ENCODE measurements at places on chromosomes 5 and 9. TPM values are rescaled to one million over a fixed set of nuclear protein-coding genes. Genes with fewer than 3 reads are reported as not detected.

DNA sequence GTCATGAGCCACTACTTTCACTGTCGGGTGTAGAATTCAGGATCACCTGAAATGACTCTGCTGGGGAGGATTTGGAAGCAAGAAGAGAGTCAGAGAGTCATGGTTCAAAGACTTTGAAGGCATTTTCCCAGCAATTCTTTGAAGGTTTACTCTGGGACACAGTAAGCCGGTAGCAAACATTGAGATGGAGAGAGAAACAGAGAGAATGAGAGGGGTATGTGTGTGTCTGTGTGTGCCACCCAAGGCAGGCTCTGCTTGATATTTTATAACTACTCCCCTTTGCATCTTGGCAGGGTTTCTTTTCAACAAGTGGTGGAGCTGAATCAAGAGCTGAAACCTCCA, 89.8 kb downstream of the ANKRD55 start:
- H3K36me3 ChIP-seq = no peaks in the 10 kb centered on the region
- H3K27ac ChIP-seq = peak overlapping the region; percentile 92
- H3K27me3 ChIP-seq = no peaks in the 10 kb centered on the region
- no peak for DNase-seq
- H3K4me3 ChIP-seq = no peak overlapping the region

DNA sequence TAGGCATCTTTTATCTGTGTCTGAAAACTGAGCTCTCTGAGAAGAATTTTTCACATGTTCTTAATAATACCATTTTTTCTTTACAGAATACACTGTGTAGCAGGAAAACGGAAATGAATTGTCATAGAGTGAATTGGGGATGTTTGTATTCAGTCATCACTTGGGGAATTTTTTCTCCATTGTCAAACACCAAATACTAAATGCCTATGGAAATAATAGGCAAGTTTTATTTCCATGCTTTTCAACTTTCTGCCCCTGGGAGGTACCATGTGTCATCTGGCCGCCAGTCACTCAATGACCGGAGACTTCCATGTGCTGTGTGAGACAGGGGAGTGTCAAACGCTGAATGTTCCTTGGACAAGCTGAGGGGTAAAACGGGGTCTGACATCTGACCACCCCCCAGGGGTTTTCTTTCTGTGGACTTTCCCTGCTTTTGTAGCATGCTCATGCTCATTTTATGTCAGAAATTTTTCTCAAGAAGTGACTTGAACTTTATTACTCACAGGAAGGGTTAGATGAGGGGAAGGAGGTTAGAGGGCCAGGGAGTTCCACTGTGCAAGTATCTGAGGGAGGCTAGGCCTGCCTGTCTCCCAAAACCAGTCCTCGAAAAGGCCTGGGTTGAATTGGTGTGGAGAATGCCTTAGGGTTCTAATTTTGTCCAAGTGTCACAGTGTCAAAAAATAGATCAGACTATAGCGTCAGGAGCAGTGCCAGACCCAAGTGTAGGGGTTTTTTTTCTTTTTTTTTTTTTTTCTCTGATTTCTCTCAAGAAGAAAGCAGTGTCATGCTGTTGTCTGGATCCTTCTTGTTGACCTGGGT, 438.6 kb downstream of the AGTPBP1 start:
- H3K36me3 ChIP-seq = no peaks in the 10 kb centered on the region
- no peaks in the 10 kb centered on the region for H3K4me1 ChIP-seq
- no peak overlapping the region for H3K4me3 ChIP-seq
- peaks cover 69% of the 10 kb centered on the region for H3K27me3 ChIP-seq
- no peak overlapping the region for H3K27ac ChIP-seq

DNA sequence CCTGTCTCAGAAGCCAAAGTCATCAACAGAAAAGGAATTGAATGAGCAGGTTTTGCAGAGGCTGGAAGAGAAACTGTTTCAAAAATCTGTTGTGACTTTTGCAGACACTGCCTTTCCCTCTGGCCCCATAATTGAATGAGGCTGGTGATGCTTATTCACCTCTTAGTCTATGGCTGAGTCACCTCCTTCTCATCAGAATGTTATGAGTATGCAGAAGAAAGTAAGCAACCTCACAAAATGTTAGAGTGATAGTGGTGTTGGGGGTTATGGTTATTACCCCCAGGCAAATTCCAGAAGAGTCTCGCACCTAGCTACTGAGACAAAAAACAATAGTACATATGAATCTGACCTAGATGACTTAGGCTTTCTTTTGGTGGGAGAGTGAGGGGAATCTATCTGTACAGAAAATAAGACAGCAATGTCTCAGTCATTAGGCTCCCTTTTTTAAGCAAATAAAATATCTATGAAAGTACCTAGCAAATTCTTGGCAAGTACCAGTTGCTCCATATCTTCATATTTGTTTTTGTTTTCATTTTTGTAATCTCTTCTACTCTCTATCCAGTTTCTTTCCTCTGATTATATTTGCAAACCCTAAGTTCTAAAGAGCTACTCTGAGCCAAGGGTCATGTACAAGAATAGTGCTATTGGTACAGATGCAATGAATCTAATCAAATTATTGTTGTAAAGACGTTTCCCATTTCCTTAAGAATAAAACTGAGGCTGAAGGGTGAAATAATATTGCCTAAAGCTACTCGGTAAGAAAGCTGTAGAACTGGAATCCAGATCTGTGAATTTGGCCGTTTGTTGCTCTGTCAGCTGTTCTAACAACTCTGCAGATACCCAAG, 498.1 kb upstream of the TNC start:
- peak overlapping the region; percentile 98 for H3K27ac ChIP-seq
- H3K36me3 ChIP-seq = no peaks in the 10 kb centered on the region
- H3K4me1 ChIP-seq = peaks cover 39% of the 10 kb centered on the region

GRCh38 chr9:21395778-21396717, 10.8 kb upstream of the IFNA2 start:
- no peaks in the 10 kb centered on the region for H3K27me3 ChIP-seq
- peak overlapping the region; percentile 71 for H3K4me3 ChIP-seq
- H3K4me1 ChIP-seq = no peaks in the 10 kb centered on the region
- no peaks in the 10 kb centered on the region for H3K36me3 ChIP-seq
- H3K27ac ChIP-seq = no peak overlapping the region
- DNase-seq = peak; percentile 18

GRCh38 chr5:179795863-179796833, 2.4 kb downstream of the LTC4S start:
- no peaks in the 10 kb centered on the region for H3K27me3 ChIP-seq
- H3K27ac ChIP-seq = peak overlapping the region; percentile 65
- no peaks in the 10 kb centered on the region for H3K36me3 ChIP-seq
- peaks cover 17% of the 10 kb centered on the region for H3K4me1 ChIP-seq
- peak; percentile 66 for DNase-seq

GRCh38 chr9:38126730-38127129, 57.7 kb upstream of the SHB start:
- no peaks in the 10 kb centered on the region for H3K27me3 ChIP-seq
- no peak overlapping the region for H3K27ac ChIP-seq
- no peaks in the 10 kb centered on the region for H3K36me3 ChIP-seq
- no peak for DNase-seq
- no peak overlapping the region for H3K4me3 ChIP-seq
- H3K4me1 ChIP-seq = no peaks in the 10 kb centered on the region

- H3K27me3 ChIP-seq = peaks cover 10% of the 10 kb centered on the region
- H3K4me3 ChIP-seq = no peak overlapping the region
- no peaks in the 10 kb centered on the region for H3K4me1 ChIP-seq
Observed at GRCh38 chr5:7473115-7473514, 77.2 kb downstream of the ADCY2 start.

- DNase-seq = no peak
- H3K27me3 ChIP-seq = peaks cover 77% of the 10 kb centered on the region
- no peak overlapping the region for H3K4me3 ChIP-seq
- no peak overlapping the region for H3K27ac ChIP-seq
- no peaks in the 10 kb centered on the region for H3K36me3 ChIP-seq
- H3K4me1 ChIP-seq = no peaks in the 10 kb centered on the region
Observed at GRCh38 chr9:114011313-114011712, 66.8 kb downstream of the AMBP start.

DNA sequence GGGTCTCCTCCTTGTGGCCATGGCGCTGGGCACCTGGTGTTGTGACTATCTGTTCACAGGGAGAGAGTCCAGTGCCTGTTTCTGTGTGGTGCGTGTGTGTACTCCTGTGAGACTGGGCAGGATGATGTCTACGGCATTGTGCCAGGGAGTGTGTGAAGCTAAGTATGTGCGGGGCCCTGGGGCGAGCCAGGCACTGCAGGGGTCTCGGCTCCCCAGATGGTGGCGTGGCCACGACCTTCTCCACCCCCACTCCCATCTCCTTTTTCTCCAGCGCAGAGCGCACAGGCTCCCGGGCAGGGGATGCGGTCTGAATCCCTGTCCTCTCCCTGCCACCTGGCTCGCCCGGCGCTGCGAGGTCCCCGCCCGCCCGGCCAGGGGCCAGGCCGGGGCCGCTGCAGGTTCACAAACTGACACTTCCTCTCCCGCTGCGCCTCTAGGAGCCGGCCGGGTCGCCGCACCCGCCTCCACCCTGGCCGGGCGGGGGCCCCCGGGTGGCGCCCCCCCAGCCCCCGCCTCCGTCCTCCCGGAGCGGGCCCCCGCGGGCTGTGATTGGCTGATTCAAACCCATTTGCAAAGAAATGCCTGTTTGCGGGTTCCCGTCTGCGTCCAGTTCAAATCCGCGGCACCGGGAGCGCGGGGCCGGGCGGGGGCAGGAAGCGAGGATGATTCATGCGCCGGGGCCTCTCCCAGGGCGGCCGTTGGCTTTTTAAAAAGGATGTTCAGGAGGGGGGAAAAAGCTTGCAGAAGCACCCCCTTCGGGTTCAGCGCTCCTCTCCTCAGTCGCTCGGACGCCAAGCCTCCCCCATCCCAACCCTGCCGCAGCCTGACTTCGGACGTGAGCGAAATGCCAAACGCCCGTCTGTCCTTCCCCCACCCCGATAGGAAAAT, 790 bp downstream of the PHF19 start:
- H3K27ac ChIP-seq = peak overlapping the region; percentile 76
- peak overlapping the region; percentile 87 for H3K4me3 ChIP-seq
- H3K4me1 ChIP-seq = peaks cover 49% of the 10 kb centered on the region
- no peaks in the 10 kb centered on the region for H3K27me3 ChIP-seq
- peak; percentile 73 for DNase-seq
- H3K36me3 ChIP-seq = no peaks in the 10 kb centered on the region

DNA sequence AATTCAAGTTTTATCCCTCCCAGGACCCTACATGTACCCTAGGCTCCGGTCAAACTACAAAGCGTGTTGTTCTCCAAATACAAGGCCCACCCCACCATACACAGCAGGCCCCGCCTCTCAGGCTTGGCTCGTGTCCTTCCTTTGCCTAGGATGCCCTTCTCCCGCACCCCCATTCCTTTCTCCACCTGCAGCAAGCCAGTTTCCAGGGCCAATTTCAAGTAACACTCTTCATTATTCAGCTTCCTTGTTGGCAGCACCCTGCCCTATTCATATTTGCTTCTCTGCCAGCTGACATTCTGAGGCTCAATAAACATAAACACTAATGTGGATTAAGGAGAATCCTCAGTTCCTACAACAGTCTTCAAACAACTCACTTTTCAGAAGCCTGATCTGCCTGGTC, 31.7 kb downstream of the EPB41L4B start:
- H3K36me3 ChIP-seq = no peaks in the 10 kb centered on the region
- no peak overlapping the region for H3K27ac ChIP-seq
- no peak overlapping the region for H3K4me3 ChIP-seq
- DNase-seq = no peak
- peaks cover 32% of the 10 kb centered on the region for H3K4me1 ChIP-seq

- DNase-seq = no peak
- H3K27me3 ChIP-seq = no peaks in the 10 kb centered on the region
- H3K36me3 ChIP-seq = no peaks in the 10 kb centered on the region
- peaks cover 15% of the 10 kb centered on the region for H3K4me1 ChIP-seq
- no peak overlapping the region for H3K4me3 ChIP-seq
- peak overlapping the region; percentile 45 for H3K27ac ChIP-seq
Observed at GRCh38 chr5:59591162-59591561, 302.4 kb downstream of the PDE4D start.

DNA sequence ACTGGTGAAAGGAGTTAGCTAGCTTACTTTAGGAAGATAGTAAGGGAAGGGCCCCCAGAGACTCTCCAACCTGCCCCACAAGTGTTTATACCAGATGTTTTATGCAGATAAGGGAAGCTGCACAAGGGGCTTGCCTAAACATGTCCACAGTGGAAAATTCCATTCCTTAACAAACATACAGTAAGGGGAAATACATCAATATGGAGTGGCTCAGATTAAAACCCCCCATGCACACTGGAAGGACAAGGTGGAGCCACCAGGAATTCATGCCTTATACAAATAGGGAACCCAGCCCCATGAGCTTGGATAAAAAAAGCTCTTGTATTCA, 106.3 kb upstream of the GPBP1 start:
- DNase-seq = no peak
- H3K27ac ChIP-seq = no peak overlapping the region
- no peaks in the 10 kb centered on the region for H3K36me3 ChIP-seq

DNA sequence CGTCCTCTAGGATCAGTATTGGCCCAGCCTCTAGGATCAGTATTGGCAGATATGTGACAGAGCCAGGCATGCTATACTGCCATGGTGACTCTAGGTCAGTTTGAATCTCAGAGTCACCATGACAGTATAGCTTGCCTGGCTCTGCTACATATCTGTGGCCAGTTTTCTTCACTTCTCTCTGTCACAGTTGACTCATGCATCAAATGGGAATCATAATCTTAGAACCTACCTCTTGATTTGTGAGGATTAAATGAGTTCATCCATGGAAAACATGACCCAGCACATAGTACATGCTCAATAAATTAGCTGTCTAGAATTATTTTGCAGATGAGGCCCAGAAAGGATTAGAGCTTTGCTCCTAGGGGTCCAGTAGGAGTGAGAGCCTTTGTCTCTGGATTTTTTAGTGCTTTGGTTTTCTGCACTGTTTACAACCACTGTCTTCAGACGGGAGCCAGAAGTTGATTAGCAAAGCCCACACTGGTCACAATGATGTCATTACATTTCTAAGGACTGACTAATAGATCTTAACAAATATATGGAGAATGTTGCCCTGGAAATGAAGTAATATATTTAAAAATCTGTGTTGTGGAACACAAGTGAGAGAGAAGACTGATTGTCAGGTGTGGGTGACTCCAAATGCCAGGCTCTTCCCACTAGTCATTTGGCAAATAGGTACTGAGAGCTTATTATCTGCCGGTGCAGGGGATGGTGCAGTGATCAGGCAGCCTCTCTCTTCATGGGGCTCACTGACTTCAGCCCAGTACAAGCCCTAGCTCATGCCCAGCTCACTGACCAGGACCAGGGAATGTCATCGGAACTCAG, 76.0 kb downstream of the COL15A1 start:
- no peak overlapping the region for H3K4me3 ChIP-seq
- H3K27ac ChIP-seq = peak overlapping the region; percentile 85
- no peaks in the 10 kb centered on the region for H3K27me3 ChIP-seq

DNA sequence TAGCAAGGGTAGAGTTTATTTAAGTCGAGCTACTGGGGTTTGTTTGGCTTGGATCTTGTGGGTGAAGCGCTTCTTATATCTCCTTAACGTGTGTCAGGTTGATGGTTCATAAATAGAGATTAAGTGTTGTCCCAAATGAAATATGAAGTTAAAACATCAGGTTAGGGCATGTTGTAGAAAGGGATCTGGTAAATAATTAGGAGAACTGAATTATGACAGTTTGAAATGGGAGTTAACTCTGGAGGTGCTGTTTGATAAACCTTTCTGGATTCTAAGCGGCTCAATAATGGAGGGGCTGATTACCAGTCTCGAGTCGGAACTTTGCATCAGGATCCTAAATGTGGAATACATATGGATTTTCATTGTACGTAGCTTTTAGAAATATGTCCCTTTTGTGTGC, 717.0 kb upstream of the WWC1 start:
- DNase-seq = no peak
- H3K36me3 ChIP-seq = no peaks in the 10 kb centered on the region
- no peaks in the 10 kb centered on the region for H3K4me1 ChIP-seq
- no peak overlapping the region for H3K27ac ChIP-seq
- H3K27me3 ChIP-seq = peaks cover 68% of the 10 kb centered on the region

NEUROG1 gene
- not detected for total RNA-seq

ICE1 gene
- total RNA-seq = 68.4 TPM

ARRDC3 gene
- 25.0 TPM for total RNA-seq

SPATA31E1 gene
- total RNA-seq = not detected

CD180 gene
- total RNA-seq = not detected

PIK3R1 gene
- 15.9 TPM for total RNA-seq

TAS2R1 gene
- total RNA-seq = not detected

Data from PC-9 (cell line).